ENCODE measurements at places on chromosomes 1 and 21. TPM values are rescaled to one million over a fixed set of nuclear protein-coding genes. Genes with fewer than 3 reads are reported as not detected.

GRCh38 chr21:44434568-44434925, 20.8 kb upstream of the LRRC3 start:
- DNase-seq: no peak

DNA sequence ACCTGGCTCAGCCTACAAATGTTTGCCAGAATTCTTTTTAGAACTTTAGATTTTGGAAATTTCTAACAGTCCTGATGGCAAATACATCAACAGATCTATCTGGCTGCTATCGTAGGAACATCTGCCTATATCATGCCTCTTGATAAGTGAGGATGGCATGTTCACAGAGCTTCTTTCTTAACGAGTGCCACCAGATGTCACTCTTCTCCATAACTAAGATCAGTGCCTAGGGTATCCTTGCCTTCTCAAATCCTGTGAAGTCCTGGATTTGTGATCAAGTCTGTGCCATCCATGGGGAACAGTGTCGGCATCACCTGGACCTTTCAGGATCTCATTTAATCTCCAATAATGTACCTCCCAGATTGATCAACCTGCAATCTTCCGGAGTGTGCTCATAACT, 36.5 kb upstream of the CD5L start:
- no peak for DNase-seq

GRCh38 chr1:209861242-209861641, 33.5 kb downstream of the UTP25 start:
- DNase-seq: no peak

GRCh38 chr1:153769221-153769620, 6.0 kb upstream of the SLC27A3 start:
- no peak for DNase-seq

DNA sequence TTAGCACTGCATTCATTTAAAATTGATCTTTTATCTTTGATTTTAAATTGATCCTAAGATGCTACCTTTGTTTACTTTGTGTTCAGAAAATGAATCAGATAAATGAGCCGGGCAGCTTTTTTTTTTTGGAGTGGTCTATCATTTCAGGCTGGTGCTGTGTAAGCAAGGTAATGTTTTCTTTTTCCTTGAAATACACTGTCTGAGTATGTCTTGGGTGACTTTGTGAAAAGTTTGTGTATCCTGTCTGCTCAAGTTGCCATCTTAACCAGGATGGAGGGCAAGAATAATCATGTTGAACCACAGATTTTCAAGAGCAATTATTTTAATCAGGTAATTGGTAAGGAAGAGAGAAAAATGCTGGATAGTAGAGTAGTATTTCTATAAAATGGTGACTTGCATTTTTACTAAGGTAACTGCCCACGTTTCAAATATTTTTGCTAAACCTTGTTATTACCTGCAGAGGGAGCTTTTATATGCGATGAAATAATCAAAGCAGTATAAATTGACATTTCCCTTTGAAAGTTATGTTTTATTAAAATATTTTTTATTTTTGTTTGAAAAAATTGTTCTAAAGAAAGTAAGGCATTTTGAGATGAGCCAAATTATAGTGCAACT, 11.1 kb downstream of the ADGRL2 start:
- DNase-seq: no peak

- DNase-seq: no peak
Observed at GRCh38 chr1:24567792-24568388, 12.0 kb downstream of the NCMAP start.

- no peak for DNase-seq
Observed at GRCh38 chr1:197920067-197920396, 2.9 kb downstream of the LHX9 start.

The VHLL gene
- total RNA-seq: not detected

The CLIC6 gene
- 6.8 TPM for total RNA-seq

The ATP1A1 gene
- 298 TPM for total RNA-seq

The ANGPTL7 gene
- 0.51 TPM for total RNA-seq

Measured in Right ventricle myocardium inferior (tissue), 1 donor.